ENCODE measurements at places on chromosomes 11 and 22. TPM values are rescaled to one million over a fixed set of nuclear protein-coding genes. Genes with fewer than 3 reads are reported as not detected.
A peak's percentile ranks its signal among the peaks of the same experiment; 100 is the strongest.

The IFT27 gene
- 51.0 TPM for polyA plus RNA-seq

The CDC42BPG gene
- 9.3 TPM for polyA plus RNA-seq

DNA sequence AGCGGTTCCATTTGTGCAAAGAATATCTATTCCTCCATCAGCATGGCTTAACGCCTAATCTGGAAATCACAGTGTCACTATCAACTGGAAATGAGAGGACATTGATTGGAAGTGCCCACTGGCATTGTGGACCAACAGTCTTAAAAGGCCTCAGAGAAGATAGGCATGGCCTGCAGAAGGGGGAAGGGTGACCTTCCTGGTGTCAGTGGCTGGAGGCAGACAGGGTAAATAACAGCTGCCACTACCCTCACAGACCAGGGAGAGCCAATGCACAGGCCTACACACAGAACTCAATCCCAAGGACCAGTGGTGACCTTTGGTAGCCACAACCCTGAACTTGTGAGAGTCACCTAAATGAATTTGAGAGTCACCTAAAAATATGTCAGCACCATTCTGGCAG, 36.0 kb downstream of the DDIAS start:
- DNase-seq, result no peak

The GRM5 gene
- polyA plus RNA-seq, result not detected

- no peak for DNase-seq
Measured at GRCh38 chr11:118074785-118075184, 2.1 kb upstream of the TMPRSS4 start.

The C22orf42 gene
- polyA plus RNA-seq, result 0.35 TPM

GRCh38 chr22:19971276-19972124, 29.9 kb upstream of the TXNRD2 start:
- DNase-seq, result peak; percentile 39

The OR52I2 gene
- 0.07 TPM for polyA plus RNA-seq

DNA sequence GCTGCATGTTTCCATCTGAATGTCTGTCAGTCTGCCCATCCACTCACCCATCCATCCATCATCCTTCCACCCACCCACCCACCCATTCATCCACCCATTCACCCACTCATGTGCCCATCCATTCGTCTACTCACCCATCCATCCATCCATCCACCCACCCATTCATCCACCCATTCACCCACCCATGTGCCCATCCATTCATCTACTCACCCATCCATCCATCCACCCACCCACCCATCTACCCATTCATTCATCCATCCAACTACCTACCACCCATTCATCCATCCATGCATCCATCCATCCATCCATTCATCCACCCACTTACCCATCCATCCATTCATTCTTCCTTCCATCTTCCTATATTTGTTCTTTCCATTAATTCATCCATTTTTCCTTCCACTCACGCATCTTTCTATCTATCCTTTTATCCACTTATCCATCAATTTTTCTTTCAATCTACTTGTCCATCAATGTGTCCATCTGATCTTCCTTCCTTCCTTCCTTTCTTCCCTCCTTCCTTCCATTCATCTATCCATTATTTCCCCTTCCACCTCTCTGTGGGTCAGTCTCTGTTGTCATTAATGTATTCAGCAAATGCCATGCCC, 8.0 kb downstream of the CRYBB3 start:
- DNase-seq, result no peak

The PKP3 gene
- 11.1 TPM for polyA plus RNA-seq

GRCh38 chr22:39859903-39860588, 33.5 kb downstream of the ENTHD1 start:
- no peak for DNase-seq

DNA sequence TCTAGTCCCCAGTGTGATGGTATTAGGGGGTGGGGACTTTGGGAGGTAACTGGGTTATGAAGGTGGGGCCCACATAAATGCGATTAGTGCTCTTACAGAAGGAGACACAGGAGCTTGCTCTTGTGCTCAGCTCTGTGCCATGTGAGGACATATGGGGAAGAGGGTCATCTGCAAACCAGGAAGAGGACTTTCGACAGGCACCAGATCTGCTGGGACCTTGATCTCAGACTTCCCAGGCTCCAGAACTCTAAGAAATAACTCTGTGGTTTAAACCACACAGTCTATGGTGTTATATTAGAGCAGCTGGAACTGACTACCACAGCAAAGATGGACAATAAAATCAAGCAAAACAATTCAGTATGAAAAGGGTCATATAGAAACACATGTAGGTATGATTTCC, 26.7 kb downstream of the NNMT start:
- DNase-seq, result no peak

- no peak for DNase-seq
Measured at GRCh38 chr11:62573006-62573591, 592 bp downstream of the EEF1G start.

- DNase-seq, result no peak
Measured at GRCh38 chr11:123449436-123449835, 19.4 kb downstream of the GRAMD1B start.

DNA sequence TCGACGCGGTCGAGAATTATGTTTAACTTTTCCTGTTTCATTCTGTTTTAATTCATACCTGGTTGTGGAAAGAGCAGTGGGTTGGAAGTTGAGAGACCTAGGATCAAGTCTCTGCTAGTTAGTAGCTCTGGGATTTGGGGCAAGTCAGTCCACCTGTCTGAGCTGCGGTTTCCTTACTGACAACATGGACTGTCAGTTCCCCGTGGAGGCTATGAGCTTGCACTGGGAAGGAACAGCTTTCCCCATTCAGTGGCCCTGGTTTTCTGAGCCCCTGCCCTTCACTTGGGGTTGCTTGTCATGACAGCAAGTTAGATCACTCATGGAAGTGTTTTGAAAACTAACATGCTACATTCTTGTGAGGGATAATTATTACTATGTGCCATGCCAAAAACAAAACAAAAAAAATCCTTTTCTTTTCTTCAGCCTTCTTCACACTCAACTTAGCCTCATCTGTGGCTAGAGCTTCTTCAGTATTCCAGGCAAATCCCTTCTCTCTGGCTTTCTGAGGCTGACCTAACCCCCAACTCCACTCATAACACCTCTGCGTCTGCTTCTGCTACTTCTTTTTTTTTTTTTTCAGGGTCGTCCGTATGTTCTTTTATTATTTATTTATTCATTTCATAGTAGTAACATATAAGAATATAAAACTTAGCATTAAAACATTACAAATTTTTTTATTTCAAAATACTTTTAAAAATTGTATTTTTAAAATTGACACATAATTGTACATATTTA, 43.0 kb upstream of the ZBED5 start:
- DNase-seq, result no peak

DNA sequence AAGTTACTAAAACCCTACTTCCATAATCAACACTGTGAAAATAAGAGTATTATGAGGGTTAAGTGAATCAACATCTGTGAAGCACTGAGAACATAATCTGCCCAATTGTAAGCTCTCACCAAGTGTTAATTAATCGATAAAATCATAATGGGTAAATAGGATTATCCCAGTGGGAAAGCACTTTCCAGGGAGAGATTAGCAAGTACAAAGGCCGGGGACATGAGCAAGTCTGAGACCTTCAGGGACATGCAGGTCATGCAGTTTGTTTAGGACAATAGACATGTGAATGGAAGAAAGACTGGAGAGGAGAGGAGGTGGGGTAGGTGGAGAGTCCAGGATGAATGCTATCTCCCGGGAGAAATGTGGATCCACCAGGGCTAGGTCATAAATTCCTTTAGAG, 57.8 kb upstream of the FIBIN start:
- DNase-seq, result no peak

- no peak for DNase-seq
Measured at GRCh38 chr11:45161252-45162063, 15.0 kb downstream of the PRDM11 start.

GRCh38 chr11:1150769-1151365, 6.9 kb upstream of the MUC5AC start:
- no peak for DNase-seq

All from left lung (tissue), 14 donors.